ENCODE measurements at places on chromosomes 2 and 18.

DNA sequence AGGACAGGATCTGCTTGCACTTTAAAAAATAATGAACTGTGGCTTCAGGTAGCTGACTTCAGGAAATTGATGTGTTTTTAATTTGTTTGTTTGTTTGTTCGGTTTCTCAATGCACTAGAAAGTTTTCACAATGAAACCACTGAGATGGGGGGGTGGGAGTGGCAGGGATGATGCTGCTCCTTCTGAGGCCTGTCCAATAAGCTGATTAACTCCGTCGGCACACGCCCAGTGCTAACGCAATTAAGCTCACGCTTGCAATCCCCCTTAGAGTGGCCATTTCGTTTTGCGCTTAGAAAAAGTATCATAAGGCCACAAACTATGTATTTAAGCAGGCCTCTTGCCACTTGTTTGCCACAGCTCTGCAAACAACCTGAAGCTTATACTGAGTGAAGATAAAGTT is 12.5 kb upstream of the GPR39 start:
- no peak for DNase-seq

- no peak for DNase-seq
Measured at GRCh38 chr2:62112179-62112578, 83.7 kb upstream of the B3GNT2 start.

DNA sequence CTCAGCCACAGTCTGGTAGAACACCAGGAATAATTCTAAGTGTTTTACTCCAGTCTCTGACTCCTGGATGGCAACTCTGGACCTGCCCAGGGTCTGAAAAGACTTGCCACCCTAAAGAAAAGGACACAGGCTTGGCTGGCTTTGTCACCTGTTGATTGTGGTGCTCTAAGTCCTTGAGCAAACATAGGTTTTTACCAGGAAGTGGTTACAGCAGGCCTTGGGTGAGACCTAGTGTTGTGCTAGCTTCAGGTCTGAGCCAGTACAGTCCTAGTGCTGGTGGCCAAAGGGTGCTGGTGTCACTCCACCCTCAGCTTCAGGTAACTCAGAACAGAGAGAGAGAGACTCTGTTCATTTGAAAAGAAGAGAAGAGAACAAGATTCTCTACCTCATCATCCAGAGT is 1239.4 kb upstream of the CRIM1 start:
- peak; percentile 37 for DNase-seq

- DNase-seq, result no peak
Measured at GRCh38 chr2:176976736-176977685, 235.6 kb upstream of the HNRNPA3 start.

- DNase-seq, result no peak
Measured at GRCh38 chr2:120729406-120730399, 6.0 kb upstream of the GLI2 start.

DNA sequence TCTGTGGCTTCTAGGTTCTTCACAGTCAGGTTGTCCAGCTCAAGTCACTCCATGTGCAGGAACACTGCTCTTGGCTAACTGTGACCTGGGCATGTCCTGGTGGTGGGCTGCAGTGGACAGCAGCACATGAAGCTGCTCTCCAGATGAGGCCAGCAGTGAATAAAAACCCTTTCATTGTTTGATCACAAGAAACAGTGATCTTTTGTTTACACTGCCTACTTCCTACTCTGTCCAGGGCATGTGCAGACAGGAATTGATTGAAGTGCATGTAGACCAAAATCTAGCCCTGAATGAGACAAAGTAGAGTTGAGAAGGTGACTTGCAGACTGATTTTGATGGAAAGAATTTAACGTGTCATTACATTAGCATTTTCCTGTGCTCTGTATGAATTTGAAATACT is 34.9 kb downstream of the BCL2L11 start:
- no peak for DNase-seq
